ENCODE measurements at places on chromosomes 3 and 15.

DNA sequence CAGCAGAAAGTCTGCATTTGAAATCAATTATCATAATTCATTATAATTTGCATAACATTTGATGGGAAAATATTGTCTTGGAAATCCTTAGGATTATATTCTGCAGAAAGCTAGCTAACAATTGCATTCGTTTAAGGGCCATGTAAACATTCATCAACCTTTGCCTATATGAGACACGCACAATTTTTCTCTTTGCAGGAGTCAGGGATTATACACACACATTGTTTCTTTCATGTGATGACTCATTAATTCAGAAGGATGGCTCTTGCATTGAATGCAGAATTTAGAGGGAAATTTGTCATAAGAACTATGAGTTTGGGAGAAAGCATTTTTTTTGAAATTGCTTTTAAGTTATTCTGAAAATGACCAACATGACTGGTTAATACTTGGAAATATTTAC lies 844.7 kb downstream of the DIPK2A start:
- DNase-seq = no peak

DNA sequence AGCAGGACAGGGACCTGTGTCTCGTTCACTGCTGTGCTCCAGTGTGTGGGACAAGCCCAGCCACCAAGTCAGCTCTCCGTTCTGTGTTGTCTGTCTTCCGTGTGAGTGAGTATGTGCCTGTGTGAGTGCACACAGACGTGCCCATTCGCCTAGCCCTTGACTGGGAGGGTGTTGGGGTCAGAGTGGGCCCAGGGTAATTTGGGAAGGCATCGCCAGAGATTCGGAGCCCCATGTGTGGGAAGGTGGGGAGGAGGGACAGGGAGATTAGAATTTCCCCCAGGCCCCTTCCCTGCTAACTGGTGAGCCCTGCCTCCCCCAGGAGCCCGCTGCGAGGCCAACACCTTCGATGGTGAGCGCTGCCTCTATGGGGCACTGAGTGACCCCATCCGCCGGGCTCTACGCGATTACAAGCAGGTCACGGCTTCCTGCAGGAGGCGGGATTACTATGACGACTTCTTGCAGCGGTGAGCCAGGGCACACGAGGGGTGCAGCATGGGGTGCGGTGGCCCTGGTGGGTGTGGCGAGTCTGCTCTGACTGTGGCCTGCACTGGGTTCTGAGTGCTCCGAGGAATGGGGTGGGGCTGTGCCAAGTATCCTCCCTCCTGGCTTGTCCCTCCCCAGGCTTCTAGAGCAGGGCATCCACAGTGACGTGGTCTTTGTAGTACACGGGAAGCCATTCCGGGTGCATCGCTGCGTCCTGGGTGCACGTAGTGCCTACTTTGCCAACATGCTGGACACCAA lies 3.1 kb downstream of the ABTB1 start:
- peak; percentile 13 for DNase-seq

- DNase-seq = no peak
Observed at GRCh38 chr3:138118612-138119422, 3.4 kb upstream of the DZIP1L start.

- no peak for DNase-seq
Observed at GRCh38 chr3:40780291-40780924, 255.6 kb downstream of the ZNF621 start.

DNA sequence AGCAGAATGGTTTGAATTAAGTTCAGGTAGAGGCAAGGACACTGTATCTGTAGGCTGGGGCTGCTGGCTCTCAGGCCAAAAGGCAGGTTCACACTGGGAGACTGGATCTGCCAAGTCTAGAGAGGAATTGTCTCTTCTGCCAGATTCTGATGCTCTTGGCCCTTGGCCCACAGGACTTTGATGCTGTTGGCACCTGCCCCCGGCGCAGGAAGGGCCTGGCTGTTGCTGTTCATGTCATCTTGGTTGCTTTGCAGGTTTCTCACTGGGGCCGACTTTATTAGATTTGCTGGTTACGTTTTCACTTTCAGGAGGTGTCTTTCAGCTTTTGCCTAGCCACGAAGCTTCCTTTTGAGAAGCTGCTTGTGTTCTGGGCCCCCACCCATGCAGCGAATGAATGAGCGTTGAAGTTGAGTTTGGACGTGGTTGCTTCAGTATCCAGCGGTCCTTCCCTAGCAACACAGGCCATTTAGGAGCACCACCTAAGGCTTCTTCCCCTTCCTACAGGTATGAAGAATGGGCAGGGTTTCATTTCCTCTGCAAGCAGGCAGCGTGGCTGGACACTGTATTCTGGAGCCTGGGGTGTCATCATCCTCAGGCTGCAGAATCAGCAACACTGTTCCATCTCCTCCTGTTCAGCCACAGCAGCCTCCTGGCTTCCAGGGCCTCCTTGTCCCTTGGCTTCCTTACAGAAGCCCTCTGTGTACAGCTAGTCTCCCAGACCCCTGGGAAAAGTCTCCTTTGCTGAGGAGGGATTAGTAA lies 65.6 kb upstream of the PRR23C start:
- no peak for DNase-seq

DNA sequence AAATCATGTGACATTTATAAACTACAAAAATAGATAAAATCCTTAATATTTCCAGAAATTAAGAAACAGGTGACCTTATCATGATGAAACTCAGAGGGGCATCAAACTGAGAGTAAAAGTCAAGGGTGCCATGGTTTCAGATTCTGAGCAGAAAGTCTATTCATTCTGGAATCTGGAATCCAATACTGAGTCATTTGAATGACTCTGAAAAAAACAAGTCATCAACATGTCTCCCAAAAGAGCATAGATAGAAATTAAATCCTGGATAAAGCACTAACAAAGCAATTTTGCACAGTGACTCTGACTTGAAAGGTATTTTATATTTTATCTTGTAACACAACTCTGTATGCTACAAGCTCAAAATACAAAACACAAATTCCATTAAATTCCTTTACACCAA lies 23.4 kb downstream of the STAC start:
- DNase-seq = no peak

GRCh38 chr3:55683666-55684270 lies 196.7 kb upstream of the WNT5A start:
- DNase-seq = no peak

DNA sequence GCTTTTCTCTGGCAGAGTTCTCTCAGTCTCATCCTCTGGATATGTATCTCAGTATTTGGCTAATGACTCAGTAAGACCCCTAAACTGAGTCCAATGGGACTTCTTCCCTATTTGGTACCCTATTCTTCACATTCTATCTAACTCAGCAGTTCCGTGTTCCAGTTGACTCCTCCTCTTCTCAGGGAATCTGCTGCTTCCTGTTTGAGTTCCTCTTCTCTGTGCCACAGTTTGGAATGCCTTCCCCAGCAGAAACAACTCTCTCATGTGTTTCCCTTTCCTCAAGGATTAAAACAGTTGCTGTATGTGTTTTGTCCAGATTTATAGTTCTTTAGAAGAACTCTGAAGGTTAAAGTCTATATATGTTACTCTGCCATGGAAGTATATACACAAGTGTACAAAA lies 344.0 kb upstream of the RARB start:
- no peak for DNase-seq

GRCh38 chr3:179640469-179640868 lies 12.4 kb upstream of the USP13 start:
- no peak for DNase-seq

GRCh38 chr15:53414167-53414566 lies 345.3 kb downstream of the WDR72 start:
- no peak for DNase-seq

GRCh38 chr3:160141485-160142185 lies 83.6 kb upstream of the C3orf80 start:
- no peak for DNase-seq

GRCh38 chr15:100275641-100276040 lies 66.1 kb downstream of the ADAMTS17 start:
- DNase-seq = no peak

DNA sequence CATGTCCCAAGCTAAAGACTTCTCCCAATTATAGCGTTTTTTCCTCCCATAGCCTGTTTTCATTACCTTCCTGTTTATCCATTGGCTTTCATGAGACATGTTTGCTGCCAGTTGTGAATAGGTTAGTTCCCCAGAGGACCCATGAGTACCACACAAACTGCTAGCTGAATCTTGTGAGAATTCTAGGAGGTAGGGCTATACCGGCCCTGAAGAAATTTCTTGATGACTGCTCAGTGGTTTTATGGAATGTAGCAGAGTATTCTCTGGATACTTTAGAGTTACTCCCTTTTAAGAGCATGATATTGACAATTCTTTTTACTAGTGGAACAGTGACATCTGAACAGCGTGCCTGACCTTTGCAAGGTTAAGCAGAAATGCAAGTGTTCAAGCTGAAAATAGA lies 210.4 kb downstream of the MCTP2 start:
- no peak for DNase-seq

- no peak for DNase-seq
Observed at GRCh38 chr3:195302431-195302830, 31.5 kb upstream of the XXYLT1 start.

- DNase-seq = no peak
Observed at GRCh38 chr3:149936812-149937230, 33.9 kb downstream of the PFN2 start.

GRCh38 chr3:160140756-160141155 lies 84.5 kb upstream of the C3orf80 start:
- DNase-seq = no peak

- peak; percentile 0 for DNase-seq
Observed at GRCh38 chr3:126540951-126541627, 17.1 kb downstream of the CHST13 start.

GRCh38 chr3:105691053-105691452 lies 177.8 kb downstream of the CBLB start:
- DNase-seq = no peak

- no peak for DNase-seq
Observed at GRCh38 chr15:82699726-82700125, 9.9 kb downstream of the AP3B2 start.

DNA sequence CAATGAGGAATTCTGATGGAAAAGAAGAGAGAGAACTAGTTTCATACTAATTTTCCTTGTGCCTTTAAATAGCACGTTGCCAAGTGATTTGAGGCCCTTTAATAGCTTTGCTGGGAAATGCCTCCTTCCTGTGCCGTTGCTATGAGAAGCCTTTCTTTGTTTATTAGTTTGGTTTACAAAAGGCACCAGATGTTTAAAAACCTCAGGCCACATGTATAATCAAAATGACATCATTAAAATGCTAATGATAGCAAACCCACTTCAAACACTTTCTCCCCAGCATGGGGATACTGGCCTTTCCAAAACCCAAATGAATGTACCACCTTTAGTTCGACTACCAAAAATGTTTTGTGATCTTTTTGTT lies 50.0 kb upstream of the TBC1D23 start:
- no peak for DNase-seq

GRCh38 chr3:138497851-138498250 lies 63.4 kb downstream of the ESYT3 start:
- no peak for DNase-seq

- no peak for DNase-seq
Observed at GRCh38 chr15:68654786-68655560, 76.2 kb downstream of the CORO2B start.

GRCh38 chr15:36958606-36959005 lies 141.7 kb downstream of the MEIS2 start:
- no peak for DNase-seq

- DNase-seq = no peak
Observed at GRCh38 chr15:52804526-52805081, 14.5 kb upstream of the ONECUT1 start.

- DNase-seq = no peak
Observed at GRCh38 chr3:89964347-89964746, 856.9 kb downstream of the EPHA3 start.

GRCh38 chr3:124565013-124565412 lies 165.2 kb upstream of the UMPS start:
- peak; percentile 32 for DNase-seq

- DNase-seq = no peak
Observed at GRCh38 chr15:28019594-28020309, 79.4 kb downstream of the OCA2 start.

DNA sequence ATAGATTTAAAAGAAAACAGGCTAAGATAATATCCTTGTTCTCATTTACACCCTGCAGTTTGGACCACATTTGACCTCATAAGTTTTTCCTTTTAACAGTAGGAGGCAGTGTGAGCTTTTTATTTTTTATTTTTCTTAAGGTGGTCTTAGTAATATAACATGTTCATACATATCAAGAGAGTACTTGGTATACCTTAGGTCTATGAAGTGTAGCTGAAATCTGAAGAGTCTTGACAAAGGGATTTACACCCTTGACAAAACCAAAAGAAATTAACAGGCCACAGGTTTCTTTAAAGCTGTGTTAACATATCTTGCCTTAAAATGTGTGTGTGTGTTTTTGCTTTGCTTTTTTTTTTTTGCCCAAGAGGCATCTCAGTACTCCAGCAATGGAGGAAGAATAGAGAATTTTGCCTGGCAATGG lies 3.2 kb downstream of the RAP2B start:
- DNase-seq = no peak

DNA sequence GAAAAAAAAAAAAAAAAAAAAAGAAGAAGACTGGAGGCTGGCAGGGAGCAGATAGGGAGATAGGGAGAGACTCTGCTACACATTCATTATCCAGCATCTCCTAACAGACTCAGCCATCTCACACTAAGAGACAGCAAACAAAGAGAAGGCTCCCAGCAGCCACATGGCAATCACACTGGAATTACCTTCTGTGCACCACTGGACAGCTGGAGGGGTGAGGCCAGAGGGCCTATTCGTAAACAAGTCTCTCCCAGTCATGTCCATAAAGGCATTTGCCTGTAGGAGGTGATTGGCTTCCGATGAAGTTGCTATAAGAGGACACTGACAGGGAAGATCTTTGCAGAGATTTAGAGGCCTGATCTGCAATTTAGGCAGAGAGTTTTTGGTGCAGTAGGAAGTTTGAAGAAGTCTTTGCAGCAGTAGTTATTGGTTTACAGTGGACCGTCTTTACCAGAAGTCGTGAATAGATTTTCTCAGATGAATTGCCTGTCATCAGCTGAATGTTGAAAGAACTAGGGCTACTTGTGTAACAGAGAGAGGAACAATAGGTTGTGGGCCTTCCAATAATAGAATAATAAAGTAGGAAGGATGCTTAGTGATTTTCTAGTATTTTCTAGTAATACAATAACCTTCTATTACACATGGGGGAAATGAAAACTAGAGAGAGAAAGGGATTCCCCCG lies 89.7 kb downstream of the TP63 start:
- no peak for DNase-seq

GRCh38 chr3:35215525-35216500 lies 423.5 kb upstream of the ARPP21 start:
- no peak for DNase-seq

DNA sequence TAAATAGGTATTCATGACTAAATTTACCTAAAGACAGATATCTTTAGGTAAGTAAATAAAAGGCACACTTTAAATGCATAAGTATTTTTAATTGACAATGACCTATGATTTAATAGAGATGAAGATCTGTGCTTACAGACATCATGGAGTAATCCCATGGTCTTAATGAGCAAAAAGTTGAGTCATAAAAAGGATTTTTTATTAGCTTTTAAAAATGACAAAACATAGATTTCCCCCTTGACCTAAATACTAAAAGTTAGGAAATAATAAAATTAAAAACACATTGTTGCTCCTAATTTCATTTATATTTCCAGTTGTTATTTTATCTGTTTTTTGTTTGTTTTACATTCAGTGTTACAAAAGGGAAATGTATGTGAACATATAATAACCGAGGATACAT lies 1005.7 kb downstream of the ROBO1 start:
- DNase-seq = no peak

Data from CD4-positive, alpha-beta T cell treated with Interleukin-15 for 1 hour (primary cell).